ENCODE measurements at places on chromosomes 16 and 17.

- no peak for DNase-seq
These were observed 11.3 kb upstream of the UBALD2 start for GRCh38 chr17:76253841-76254240.

- DNase-seq, result no peak
These were observed 74.4 kb downstream of the RPH3AL start for GRCh38 chr17:278055-278675.

- DNase-seq, result no peak
These were observed 10.1 kb downstream of the LITAF start for GRCh38 chr16:11576427-11577289.

DNA sequence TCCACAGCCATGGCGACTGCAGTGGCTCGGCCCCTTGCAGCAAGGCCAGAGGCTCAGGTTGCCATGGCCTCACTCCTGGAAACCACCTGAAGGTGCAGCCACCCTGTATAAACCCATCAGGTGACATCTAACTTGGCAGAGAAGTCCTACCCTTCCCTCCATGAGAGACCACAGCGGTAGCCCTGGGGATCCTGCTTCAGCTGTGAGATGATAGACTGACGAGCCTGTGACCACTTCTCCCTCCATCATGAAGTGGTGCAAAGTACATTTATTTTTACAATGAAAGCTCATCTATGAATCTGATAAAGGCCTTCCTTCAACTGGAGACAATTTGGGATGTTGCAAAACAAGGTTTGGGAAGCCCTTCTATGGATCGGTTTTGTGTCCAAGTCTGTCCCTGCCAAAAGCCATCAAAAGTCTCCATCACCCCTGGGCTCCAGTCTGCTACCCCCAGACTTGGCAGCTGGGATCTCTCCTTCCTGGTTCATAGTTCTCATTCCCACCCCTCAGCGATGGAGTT, 1.8 kb downstream of the ZACN start:
- DNase-seq, result no peak

GRCh38 chr17:33664116-33664840, 371.2 kb upstream of the ASIC2 start:
- DNase-seq, result no peak
